ENCODE measurements at places on chromosomes 16 and 17.

- DNase-seq: no peak
Observed at GRCh38 chr17:61251939-61252865, 147.4 kb upstream of the TBX2 start.

GRCh38 chr16:84055801-84056634 is 13.4 kb upstream of the SLC38A8 start:
- no peak for DNase-seq

GRCh38 chr16:71693164-71693563 is 31.3 kb downstream of the PHLPP2 start:
- DNase-seq: no peak

- no peak for DNase-seq
Observed at GRCh38 chr17:51585514-51586104, 325.3 kb downstream of the UTP18 start.

DNA sequence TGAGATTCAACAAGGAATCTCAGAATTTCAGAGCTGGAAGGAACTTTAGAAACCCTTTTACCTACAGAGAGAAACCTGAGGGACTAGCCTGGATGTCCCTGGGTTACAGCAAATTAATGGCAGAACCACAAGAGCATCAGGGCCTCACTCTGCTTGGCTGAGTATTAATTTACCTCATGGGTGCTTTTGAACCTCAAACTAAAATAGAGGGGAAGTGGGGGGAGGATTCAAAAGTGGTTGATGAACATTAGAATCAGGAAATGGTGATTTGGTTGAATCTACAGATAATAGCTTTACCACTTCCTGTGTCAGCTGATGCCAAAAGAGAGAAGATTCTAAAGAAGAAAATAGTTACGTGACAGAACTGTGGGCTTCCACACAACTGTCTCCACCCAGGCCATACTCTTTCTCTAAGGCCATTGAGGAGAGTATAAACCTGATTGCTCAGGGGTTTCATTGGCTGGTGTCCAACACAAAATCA is 11.3 kb upstream of the SKAP1 start:
- DNase-seq: no peak

DNA sequence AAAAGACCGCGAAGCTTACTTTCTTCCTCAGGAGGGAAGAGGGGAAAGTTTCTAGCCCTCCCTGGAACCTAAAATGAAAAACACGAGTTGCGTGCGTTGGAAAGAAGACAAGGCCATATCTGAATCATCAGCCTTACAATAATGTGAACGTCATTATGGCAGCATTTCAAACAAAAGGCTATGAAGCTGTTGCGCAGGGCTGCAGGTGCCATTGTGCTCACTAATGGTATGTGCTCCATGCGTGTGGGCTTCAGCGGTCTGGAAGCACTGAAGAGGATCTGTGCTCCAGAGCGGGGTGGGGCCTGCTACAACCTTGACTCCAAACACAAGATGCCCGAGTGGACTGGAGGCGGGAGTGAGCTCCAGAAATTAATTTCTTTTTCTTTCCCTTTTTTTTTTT is 12.1 kb upstream of the CYB5B start:
- DNase-seq: no peak

- DNase-seq: no peak
Observed at GRCh38 chr17:497241-498034, 144.8 kb upstream of the RPH3AL start.

- DNase-seq: no peak
Observed at GRCh38 chr16:9965079-9965478, 217.1 kb downstream of the GRIN2A start.

GRCh38 chr17:45338023-45338781 is 21.4 kb upstream of the MAP3K14 start:
- DNase-seq: peak; percentile 8

DNA sequence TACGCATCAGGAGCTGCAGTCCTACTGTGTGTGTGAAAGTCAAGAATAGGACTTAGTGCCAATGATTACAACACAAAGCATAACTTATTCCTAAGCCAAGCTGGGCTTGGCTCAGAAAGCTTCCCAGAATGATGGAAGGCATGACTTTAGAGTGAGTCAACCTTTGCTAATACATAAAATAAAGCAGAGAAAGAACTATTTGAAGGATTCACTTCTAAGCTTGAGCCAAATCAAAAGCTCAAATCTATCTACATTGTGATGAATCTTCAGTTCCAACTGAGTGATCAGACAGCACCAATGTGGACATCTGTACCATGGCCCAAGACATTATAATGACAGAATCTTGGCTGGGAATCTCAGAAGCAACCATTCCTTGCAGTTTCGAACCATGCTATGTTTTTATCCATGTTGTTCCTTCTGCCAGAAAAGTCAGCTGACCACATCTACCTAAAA is 41.4 kb downstream of the SMG6 start:
- no peak for DNase-seq

- no peak for DNase-seq
Observed at GRCh38 chr16:3734084-3734757, 16.9 kb upstream of the TRAP1 start.

DNA sequence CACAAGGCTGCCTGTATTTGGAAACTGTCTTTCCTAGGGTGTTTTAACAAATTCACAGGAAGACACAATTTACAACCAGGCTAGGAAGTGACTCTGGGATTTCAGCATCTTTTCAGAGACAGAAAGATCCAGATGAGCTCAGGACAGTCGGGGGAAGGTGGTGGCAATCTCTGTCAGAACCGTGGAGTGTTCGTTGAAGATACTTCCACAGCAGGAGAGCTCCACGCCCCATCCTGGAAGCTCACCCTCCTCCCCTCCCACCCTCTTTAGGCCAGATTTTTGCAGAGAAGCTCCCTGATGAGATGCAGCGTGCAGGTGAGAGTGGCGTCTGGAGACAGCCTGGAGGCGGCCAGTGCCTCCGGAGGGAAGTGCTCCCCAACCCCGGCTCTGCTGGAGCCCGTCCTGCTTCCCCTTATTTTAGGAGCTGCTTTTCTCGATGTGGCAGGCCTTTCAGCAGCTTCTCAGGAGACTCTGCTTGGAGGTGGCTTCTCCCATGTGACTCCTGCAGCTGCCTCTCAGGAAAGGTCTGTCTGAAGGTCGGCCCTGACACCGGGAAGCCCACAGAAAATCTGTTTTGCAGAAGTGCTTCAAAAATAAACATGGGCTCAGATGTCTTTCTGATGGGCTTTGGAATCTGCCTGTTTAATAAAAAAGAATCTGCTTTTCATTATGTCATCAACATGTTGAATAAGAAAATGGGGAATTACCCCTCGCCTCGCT is 186.4 kb upstream of the CHMP6 start:
- DNase-seq: no peak

DNA sequence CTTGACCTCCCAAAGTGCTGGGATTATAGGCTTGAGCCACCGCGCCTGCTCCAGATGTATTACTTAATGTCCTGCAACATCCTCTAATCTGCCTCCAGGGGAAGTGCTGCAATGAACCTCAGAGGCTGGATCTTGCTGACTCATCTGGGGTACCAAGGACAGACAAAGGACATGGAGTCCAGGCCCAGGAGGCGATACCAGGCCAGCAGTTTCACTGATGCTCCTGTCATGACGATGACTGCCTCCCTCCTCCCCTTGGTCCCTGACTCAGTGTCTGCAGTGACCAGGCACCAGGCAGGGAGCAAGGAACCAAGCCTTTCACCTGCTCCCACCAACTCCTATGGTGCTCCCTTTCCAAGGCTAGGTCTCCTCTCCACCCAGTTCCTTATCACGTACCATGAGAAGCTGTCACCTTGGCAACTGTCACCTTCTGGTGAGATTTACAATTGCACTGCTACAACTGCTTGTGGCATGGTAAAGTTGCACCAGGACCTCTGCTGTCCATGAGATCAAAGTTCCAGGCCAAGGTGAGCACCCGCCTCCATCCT is 21.6 kb upstream of the PHOSPHO1 start:
- no peak for DNase-seq

DNA sequence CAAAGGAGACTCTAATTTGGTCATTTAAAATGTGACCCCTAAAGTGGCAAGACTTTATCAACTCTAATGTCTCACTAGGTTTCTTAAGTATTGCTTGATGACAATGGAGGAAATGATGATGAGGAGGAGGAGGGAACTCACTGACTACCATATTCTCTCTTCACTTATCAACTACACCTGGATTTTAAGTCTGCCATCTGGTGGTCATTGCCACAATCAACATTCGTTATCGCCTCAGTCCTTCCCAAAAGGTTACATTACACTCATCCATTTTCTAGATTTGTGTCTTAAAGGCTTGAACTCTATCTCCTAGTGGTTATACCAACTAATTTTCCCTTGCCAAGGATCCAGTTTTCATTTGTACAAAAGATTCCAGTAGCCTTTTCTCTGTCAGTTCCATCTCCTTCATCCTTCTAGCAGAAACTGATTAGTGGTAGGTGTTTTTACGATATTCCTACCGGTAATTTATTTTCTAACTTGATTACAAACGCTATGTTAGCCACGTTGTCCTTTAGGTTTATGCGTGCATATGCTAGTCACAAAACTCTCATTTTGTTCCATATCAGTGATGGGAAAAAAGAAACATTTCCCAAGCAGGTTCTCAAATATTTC is 114.6 kb upstream of the NOG start:
- DNase-seq: peak; percentile 20

GRCh38 chr17:80204626-80205468 is 15.3 kb downstream of the SGSH start:
- DNase-seq: no peak

DNA sequence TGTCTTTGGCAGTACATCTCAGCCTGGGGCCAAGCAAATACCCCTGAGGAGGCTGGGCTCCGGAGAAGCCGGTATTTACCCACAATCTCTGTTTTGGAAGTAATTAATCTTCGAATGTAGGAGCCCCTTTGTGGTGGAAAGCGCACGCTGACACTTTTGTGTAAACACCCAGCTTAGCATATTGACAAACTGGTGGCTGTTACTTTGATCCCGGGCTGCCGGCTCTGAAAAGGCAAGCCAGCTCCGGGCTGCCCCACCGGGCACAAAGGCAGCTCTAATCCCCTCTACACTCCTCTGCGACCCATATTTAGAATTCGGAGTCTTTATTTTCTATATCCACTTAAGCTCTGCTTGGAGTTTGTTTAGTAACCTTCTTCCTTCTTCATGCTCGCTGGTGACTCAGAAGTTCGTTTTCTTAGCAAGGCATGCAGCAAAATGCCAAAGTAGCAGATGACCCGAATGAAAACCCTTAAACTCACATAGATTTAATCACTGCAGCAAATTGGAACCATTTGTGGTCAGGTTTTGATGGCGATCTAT is 144.0 kb upstream of the IRX3 start:
- DNase-seq: no peak

- no peak for DNase-seq
Observed at GRCh38 chr16:88494335-88495154, 41.5 kb downstream of the ZFPM1 start.

- DNase-seq: no peak
Observed at GRCh38 chr16:60027351-60027750, 1293.2 kb upstream of the GOT2 start.

GRCh38 chr17:14381606-14382005 is 80.7 kb downstream of the HS3ST3B1 start:
- no peak for DNase-seq

DNA sequence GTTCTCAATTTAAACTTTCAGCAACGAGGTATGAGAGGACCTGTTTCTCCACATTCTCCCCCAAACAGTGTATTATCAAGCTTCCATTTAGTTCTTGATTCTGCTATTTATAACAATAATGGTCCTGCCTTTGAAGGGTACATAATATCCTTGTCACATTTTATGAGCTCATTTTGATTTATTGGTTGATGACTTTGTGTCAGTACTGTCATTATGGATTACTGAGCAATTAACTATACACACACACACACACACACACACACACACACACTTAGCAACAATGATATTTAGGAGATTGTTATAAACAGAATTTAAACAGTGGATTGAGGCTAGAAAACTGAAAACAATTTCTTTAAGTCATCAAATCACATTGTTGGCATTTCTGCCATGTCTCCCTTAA is 7.0 kb downstream of the TMIGD1 start:
- DNase-seq: no peak

DNA sequence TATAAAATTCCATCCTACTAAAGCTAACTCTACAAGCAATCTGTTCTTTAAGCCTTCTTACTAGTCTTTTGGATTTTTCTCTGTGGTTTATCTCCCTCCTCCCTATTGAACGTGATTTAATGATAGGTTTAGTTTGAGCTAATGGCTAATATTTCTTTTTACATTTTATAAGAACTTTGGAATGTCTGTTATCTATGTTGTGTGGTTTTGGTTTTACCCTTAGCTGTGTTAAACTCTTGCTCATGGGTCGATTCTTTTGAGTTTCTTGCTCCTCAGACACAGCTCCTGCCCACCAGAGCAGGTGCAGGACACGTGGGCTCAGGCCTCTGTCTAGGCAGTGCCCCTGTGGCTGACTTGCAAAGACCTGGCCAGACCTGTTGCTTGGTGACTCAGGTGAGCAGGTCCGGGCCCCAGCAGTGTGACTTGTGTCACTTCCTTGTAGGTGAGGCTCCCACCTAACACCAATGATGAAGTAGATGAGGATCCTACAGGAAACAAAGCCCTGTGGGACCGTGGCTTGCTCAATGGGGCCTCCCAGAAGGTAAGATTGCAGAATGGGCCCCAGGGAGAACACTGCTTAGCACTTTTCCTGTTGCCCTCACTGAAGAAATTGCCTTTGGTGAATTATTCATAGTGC is 45.1 kb downstream of the SF3B3 start:
- no peak for DNase-seq

GRCh38 chr16:47018223-47018891 is 44.9 kb upstream of the DNAJA2 start:
- DNase-seq: peak; percentile 60

- DNase-seq: peak; percentile 71
Observed at GRCh38 chr17:80981062-80981902, 10.4 kb upstream of the CHMP6 start.

GRCh38 chr16:57720142-57720575 is 15.4 kb upstream of the KATNB1 start:
- peak; percentile 59 for DNase-seq

- no peak for DNase-seq
Observed at GRCh38 chr16:74219706-74220105, 76.9 kb upstream of the PSMD7 start.

- DNase-seq: no peak
Observed at GRCh38 chr17:15883617-15884111, 61.3 kb upstream of the ADORA2B start.

- DNase-seq: no peak
Observed at GRCh38 chr17:82864713-82865248, 25.0 kb upstream of the ZNF750 start.

Measured in activated T-cell treated with anti-CD3 and anti-CD28 coated beads, Interleukin-2, amount 50 U/mL, for 48 hours (primary cell).